Activated CD8-positive, alpha-beta memory T cell treated with anti-CD3 and anti-CD28 coated beads, Interleukin-2, amount 50 U/mL, for 4 hours (primary cell): ENCODE measurements at places on chromosomes 11 and 22.

- no peak for DNase-seq
Measured at GRCh38 chr11:78354408-78355308, 63.0 kb downstream of the GAB2 start.

DNA sequence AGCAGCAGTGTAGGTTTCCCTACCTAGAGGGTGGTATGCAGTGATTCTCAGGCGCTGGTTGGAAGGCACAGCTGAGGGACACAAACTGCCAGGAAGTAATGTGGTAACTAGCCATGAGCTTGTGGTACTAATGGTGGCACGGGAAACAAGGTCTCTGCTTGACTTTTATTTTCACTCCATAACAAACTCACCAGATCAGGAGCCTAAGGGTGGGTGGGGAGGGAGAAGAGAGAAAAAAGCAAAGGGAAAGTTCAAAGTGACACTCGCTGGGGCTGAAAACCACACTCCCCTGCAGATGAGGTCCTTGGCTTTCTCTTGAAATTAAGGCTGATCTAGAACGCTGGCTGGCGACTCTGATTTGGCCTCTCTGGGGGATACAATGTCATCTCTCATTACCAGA, 22.0 kb downstream of the TRAF6 start:
- no peak for DNase-seq

- DNase-seq, result no peak
Measured at GRCh38 chr11:122270535-122270934, 154.5 kb upstream of the BLID start.

DNA sequence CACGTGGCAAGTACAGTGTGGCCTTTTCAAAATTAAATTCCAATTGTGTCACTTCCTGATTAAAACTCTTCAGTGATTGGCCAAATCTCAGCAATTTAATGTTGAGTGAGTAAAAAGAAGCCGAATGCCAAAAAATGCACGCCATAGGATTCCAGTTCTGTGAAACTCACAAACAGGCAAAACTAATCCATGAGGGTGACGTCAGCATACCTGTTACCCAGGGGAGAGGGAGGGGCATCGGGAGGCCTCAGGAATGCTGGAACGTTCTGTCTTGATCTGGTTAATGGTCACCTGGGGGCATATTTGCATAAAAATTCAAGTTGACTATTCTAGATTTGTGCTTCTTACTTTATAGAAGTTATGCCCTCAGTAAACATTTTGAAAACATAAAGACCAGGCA, 39.9 kb upstream of the RAB1B start:
- no peak for DNase-seq

DNA sequence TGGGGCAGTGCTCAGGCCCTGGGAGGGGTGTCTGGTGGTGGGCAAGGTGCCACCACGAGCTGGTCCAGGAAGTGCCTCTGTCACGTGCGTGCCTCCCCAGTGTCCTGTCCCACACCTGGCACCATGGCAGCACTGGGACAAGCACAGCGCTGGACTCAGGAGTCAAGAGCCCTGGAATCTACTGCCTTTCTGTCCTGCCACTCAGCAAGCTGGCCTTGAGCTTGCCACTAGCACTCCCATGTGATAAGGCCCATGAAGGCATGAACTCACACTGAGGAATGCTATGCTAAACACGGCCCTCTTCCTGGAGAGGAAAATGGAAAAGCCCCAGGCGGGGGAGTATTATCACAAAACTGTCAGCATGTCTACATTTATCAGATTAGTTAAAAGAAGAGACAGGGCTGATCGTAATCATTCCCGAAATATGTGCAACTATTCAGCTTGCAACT, 50.7 kb upstream of the SLC35C1 start:
- DNase-seq, result no peak

- DNase-seq, result no peak
Measured at GRCh38 chr11:100498780-100499179, 188.3 kb upstream of the ARHGAP42 start.

DNA sequence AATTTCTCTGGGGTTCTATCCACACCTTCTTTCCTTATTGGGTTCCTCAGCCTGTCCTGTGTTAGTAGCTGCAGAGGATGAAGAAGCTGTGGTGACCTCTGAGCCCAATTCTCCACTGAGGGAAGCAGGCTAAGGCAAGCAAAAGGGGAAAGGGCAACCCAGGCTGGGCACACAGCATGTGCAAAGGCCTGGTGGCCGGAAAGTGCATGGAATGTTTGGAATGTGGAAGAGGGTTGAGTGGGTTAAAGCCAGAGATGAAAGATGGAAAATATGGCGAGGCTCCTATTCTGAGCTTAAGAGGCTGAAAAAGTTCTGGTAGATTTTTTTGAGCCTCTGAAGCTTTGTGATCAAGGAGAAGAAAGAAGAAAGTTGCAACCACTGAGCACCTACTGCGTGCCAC, 247.1 kb downstream of the MIAT start:
- DNase-seq, result no peak

DNA sequence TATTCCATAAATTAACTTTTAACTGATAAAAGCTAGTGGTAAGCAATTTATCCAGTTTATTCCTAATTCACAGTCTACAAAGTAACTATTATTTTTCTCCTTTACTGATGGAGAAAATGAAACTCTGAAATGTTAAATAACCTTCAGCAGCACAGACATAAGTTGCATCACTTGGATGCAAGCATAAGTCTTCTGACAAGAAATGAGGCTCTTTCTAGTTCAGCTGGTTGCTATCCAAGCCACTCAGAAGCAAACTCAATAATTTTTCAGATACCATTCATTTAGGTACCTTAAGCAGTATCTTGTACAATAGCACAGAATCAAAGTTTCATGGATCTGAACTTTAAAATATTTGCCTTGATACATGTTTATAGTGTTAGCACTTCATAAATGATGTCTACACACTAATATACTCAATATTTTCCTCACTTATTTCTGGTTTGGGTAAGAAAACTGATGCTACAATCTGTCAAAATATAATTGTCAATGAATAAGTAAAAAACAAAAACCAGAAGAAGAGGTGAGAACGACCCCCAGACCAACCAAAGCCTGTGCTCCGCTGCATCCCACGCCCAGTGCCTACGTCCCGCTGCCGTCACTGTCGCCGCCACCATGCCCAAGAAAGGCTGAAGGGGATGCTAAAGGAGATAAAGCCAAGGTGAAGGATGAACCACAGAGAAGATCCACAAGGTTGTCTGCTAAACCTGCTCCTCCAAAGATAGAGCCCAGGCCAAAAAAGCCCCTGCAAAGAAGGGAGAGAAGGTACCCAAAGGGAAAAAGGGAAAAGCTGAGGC, 18.1 kb downstream of the FAM168A start:
- DNase-seq, result no peak

GRCh38 chr22:24576778-24577177, 16.1 kb downstream of the LRRC75B start:
- DNase-seq, result no peak

- DNase-seq, result no peak
Measured at GRCh38 chr11:75066061-75066460, 30.6 kb downstream of the OR2AT4 start.

GRCh38 chr11:77193167-77193566, 65.1 kb downstream of the MYO7A start:
- no peak for DNase-seq

- no peak for DNase-seq
Measured at GRCh38 chr11:73203790-73204189, 14.3 kb upstream of the P2RY2 start.

GRCh38 chr22:46047226-46047625, 70.3 kb upstream of the WNT7B start:
- no peak for DNase-seq

DNA sequence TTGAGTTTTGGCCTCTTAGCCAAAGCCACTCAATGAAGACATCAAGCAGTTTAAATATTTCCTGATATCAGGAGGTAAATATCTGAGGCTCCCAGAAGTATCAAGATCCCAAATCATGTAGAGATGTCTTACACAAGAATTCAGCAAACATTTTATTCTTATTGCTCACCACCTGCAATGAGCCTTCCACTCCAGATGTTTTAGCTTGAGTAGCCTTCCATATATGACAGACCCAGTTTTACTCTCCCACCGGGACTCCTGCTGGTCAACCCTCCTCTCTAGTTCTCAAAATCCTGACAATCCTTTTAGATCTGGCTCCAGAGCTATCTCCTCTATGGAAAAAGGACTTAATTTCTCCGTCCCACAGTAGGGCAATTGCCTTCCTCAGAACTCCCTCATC, 404.4 kb downstream of the KCNA4 start:
- DNase-seq, result no peak

- DNase-seq, result no peak
Measured at GRCh38 chr22:49188591-49188990, 639.1 kb downstream of the BRD1 start.

- DNase-seq, result no peak
Measured at GRCh38 chr22:26722159-26722558, 64.8 kb downstream of the MIAT start.

DNA sequence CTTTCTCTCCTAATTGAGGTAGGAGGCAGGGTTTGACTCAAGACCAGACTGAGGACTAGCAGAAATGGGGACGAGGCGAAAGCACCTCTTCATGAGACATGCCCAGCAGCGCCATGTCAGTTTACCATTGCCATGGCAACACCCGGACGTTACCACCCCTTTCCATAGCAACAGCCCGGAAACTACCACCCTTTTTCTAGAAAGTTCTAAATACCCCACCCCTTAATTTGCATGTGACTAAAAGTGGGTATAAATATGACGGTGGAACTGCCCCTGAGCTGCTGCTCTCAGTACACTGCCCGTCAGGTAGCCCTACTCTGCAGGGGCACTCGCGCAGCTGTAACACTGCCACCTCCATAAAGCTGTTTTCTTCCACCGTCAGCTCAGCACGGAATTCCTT, 5.9 kb upstream of the RAC2 start:
- no peak for DNase-seq

DNA sequence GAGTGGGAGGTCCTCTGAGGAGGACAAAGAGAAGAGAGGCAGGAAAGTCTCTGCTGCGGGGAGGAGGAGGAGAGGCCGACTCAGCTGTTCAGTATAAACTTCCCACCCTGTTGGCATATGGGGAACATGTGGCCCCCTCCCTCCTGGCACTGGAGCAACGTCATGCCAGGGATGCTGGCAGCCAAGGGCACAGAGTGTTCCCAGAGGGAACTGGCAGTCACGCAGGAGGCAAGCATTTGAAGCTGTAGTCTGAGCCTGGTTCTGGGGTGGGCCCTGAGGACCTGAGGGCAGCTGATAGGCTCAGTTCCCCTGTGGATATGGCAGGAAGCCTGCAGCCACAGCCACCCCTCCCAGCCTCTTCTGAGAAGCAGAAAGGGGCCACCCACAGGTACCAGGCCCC, 67.1 kb upstream of the TSPAN18 start:
- DNase-seq, result no peak

GRCh38 chr11:60887556-60887955, 18.8 kb downstream of the PRPF19 start:
- peak; percentile 37 for DNase-seq

GRCh38 chr11:118924591-118925585, 838 bp downstream of the BCL9L start:
- DNase-seq, result peak; percentile 54

DNA sequence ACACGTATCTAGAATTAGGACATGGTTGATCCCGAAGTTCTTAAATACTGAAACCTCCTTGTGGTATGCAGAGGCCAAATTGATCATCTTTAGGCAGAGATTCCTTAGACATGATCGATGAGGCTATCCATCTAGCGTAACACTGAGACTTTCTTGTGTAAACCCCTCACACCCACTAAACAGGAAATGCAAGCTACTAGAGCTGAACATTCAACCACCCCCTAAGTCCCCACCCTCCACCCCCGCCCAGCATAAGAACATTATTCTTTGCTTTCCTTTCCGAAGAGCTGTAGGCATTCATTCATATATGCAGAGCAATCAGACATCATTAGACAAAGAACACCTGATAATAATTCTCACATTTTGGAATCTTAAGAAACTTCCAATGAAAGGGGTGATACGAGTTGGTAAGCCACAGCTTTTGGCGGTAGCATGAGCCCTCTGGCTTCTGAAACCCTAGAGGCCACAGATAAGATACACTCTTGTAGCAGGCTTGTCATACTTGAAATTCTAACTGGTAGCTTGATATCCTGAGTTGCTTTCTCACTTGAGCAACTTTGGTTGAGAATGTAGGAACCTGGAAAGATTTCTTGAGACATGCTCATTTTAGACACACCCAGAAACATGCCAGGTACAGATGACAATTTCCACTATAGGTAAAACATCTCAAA, 42.2 kb downstream of the FLI1 start:
- no peak for DNase-seq
